A549 treated with GW870086 at 1 μM for 4 hours (cell line): ENCODE measurements at places on chromosomes 6 and 20. TPM values are rescaled to one million over a fixed set of nuclear protein-coding genes. Genes with fewer than 3 reads are reported as not detected.

Gene HLA-DQA2
- total RNA-seq = not detected in 5 replicates

Gene C6orf141
- 10.2 to 11.5 TPM (median 11.1 TPM) in 5 replicates for total RNA-seq

Gene NCOA3
- total RNA-seq = 30.3 to 45.4 TPM (median 42.9 TPM) in 5 replicates

Gene PLG
- total RNA-seq = not detected in 5 replicates

Gene ULBP3
- 2.9 to 4.6 TPM (median 3.7 TPM) in 5 replicates for total RNA-seq

Gene GNAS-AS1
- not detected in 5 replicates for total RNA-seq

Gene OTOR
- total RNA-seq = not detected in 5 replicates

Gene BFSP1
- 3.5 to 4.5 TPM (median 4.0 TPM) in 5 replicates for total RNA-seq

Gene VSX1
- 0.43 to 1.1 TPM (median 0.61 TPM) in 5 replicates for total RNA-seq
